Femur (tissue), 1 donor: ENCODE measurements at places on chromosomes 6 and 20.

- no peak for DNase-seq
Observed at GRCh38 chr6:80922916-80923455, 816.5 kb downstream of the BCKDHB start.

DNA sequence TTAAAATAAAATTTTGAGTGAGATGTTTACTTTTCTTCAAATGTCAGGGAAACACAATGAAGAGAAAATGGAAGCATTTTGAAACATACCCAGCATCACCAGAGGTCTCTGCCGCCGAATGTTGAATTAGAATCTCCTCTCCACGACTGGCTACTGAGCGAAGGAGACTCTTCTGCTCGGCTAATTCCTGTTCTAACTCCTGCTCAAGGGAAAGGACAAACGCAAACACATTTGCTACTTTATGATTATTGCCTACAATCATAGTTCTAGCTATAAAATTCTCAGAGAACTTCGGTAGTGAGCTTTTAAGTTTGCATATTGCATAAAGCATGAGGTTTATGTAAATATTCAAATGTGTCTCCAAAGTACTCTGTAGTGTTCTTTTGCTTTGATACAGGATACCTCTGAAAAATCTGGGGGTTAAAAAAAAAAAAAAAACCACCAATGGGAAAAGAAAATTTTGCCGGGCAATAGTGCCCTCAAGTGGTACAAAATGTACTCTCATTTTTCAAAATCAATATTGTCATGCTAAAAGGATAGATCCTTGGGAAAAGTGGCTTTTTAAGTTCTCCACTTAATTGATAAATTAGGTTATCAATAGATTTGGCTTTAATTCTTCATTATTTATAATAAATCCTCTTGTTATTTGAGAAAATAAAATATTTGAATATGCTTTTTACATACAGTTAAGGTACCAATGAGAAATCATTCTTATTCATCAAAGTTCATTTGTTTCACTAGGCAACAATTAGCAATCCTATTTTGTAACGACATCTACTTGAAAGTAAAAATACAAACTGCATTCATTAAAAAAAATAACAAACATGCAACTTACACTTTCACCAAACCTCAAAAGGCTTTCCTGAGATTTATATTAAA lies 369.0 kb downstream of the SYNE1 start:
- DNase-seq: no peak

DNA sequence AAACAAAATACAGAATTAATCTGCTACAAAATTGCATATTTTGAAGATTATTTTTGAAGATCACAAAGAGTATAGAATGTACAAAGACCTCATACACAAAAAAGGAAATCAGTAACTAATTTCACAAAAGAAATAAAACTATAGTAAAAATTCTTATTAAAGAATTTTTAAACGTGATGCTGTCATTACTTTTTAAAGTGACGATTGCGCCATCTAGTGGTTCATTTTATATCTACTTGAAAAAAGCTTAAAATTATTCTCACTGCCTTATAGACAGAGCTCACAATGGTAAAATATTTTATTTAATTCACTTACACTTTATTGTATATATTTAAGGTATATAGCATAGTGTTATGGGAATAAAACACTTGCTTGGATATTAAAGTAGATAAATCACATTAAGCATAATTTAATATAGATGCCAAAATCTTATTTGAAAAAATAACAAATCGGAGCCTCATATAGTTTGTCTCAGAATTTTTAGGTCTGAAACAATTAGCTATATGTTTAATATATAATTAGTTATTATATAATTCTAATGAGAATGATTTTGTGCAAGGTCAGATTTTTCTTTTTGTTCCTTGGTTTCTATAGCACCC lies 128.8 kb downstream of the PHF3 start:
- no peak for DNase-seq

GRCh38 chr6:67121115-67121514 lies 1414.1 kb upstream of the EYS start:
- no peak for DNase-seq

- peak; percentile 88 for DNase-seq
Observed at GRCh38 chr20:59571551-59572314, 32.6 kb upstream of the PHACTR3 start.

GRCh38 chr20:31700747-31701146 lies 21.9 kb downstream of the BCL2L1 start:
- no peak for DNase-seq

DNA sequence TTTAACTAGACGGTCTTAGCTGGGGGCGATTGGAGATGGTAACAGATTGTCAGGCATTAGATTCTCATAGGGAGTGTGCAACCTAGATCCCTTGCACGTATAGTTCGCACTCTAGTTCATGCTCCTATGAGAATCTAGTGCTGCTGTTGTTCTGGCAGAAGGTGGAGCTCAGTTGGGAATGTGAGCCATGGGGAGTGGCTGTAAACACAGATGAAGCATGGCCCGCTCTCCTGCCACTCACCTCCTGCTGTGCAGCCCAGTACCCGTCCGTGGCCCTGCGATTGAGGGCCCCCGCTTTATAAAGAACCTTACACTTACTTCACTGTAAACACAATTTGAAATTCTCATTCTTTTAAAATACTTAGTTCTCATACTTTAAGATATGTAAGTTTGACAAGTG lies 339.4 kb downstream of the CDH26 start:
- DNase-seq: no peak

- no peak for DNase-seq
Observed at GRCh38 chr6:30960907-30961673, 20.3 kb downstream of the MUCL3 start.

- DNase-seq: no peak
Observed at GRCh38 chr6:32369660-32370059, 2.0 kb downstream of the TSBP1 start.

GRCh38 chr6:42100029-42100901 lies 42.2 kb downstream of the C6orf132 start:
- DNase-seq: no peak

DNA sequence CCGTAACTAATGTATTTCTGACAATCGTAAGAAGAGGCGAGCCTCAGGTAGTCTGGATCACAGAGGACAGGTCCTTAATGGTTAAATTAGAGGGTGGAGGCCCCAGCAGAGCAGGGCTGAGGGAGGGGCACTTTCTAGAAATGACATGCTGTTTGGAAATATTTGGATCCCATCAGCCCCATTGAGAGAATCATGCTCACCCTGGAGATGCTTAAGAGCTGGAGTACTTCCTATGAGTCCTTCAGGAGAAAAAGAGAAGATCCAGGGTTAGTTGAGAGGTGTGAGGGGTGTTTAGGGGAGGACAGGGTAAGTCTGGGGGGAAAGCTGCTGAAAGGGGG lies 123.0 kb downstream of the TCP11 start:
- DNase-seq: no peak

- no peak for DNase-seq
Observed at GRCh38 chr6:118240878-118241528, 307.1 kb upstream of the PLN start.

DNA sequence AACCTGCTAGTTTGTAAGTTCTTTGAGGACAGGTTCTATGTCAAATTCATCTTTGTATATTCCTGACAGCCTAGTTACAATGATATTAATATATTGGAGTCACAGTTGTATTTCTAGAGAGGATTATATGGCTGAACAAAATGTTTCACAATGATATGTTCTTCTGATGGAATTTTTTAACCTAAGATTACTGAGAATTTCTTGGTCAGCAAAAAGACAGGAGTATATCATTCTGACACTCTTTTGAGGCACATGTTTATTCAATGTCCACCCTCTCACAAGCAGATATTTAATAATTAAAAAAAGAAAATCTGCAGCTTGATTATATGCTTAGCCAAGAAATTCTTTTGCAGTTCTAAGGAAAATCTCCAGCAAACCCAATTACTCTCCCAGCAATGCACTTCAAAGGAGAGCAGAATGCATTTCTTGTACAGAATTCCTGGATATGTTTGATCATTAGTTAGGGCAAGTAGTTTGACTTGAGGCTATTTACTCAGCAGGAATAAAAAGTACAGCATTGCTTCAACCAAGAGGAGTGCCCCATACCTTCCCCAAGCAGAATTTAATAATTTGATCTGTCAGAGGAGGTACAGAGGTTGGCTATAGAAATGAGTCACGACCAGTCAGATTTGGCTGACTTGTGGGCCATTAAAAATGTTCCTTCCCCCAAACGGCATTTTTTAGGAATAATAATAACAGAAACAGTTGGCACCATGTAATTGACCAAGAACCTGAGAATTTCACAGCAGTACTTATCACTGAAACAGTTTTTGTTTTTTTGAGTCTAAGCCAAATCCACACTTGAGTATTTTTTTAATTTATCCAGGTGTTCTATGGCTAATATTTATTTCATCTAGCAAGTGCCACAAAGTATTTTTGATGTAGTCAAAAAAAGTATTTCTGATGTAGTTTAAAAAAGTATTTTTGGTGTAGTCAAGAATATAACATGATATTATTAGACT lies 508.1 kb upstream of the FLRT3 start:
- DNase-seq: no peak

DNA sequence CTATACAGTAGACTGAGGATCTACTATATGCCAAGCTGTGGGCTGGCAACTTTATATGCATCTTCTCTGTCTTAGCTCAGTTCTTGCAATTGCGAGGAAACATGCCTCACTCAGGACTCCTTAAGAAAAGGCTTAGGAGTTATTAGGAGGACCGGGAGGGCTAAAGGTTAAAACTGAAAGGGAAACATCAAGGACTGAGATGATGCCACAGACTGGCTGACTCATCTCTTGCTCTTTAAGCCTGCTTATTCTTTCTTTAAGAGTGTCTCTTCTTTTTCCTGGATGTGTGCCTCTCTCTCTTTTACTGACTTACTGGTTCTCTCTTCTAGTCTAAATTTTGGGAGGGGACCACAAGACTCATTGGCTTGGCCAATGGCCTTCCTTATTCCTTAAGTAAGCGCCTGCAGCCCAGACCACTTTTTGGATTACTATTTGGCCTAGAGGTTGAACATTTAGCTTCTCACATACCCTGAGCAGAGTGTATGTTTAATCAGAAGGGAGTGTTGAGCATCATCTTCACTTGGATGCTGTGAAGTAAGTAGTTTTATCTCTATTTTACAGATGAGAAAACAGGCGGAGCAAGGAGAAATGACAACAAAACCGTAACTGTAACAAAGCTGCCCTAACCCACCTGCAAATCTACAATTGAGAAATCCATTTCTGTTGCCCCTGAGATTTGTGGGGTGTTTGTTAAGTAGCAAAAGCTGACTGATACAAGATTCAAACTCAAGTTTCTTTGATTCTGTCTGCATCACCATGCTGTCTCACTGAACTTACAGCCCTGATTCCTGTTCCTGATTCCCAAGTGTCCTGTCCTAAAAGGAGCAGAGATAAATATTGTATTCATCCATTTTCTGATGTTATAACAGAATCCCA lies 7.2 kb upstream of the SDC4 start:
- DNase-seq: no peak
